ENCODE measurements at places on chromosomes 5 and 9.
A peak's percentile ranks its signal among the peaks of the same experiment; 100 is the strongest.

GRCh38 chr9:126952205-126952977 lies 37.8 kb downstream of the RALGPS1 start:
- no peak for DNase-seq

- no peak for DNase-seq
Measured at GRCh38 chr9:134431095-134431494, 104.8 kb downstream of the RXRA start.

- no peak for DNase-seq
Measured at GRCh38 chr5:176420972-176421544, 4.7 kb upstream of the CLTB start.

DNA sequence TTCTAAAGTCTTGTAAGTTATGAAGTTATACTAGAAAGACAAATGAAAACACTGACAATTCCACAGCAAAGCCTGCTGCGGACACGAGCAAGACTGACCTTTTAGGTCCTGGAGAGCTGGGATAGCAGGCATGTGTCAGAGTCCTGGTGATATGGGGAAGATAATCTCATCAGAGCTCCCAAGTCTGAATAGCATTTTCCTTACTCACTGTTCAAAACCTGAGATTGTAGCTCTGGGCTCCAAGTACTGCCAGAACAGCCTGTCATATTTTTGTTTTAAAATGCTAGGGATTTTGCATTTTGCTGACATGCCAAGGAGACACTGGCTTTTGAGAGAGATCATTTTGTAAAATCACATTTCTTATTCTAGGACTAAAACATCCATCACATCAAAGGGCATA lies 90.1 kb downstream of the DRD1 start:
- DNase-seq, result no peak

DNA sequence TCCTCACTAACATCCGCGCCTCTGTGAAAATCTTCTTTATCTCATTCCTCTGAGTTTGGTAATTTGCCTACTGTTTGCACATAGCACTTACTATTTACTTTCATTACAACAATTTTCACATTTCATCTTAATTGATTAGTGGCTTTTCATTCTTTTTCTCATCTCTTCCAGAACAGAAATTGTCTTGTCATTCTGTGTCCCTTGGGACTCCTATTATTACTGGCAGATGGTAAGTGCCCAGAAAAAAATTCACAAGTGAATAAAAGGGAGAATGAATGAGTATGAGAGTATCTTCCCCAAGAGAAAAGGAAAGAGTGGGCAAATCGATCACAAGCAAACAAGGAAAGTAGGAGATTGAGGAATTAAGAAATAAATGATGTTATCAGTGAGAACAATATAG lies 876.1 kb downstream of the TLE4 start:
- DNase-seq, result no peak

GRCh38 chr5:132754947-132755346 lies 7.7 kb downstream of the CCNI2 start:
- DNase-seq, result no peak

- DNase-seq, result no peak
Measured at GRCh38 chr5:158843305-158843704, 256.4 kb downstream of the EBF1 start.

DNA sequence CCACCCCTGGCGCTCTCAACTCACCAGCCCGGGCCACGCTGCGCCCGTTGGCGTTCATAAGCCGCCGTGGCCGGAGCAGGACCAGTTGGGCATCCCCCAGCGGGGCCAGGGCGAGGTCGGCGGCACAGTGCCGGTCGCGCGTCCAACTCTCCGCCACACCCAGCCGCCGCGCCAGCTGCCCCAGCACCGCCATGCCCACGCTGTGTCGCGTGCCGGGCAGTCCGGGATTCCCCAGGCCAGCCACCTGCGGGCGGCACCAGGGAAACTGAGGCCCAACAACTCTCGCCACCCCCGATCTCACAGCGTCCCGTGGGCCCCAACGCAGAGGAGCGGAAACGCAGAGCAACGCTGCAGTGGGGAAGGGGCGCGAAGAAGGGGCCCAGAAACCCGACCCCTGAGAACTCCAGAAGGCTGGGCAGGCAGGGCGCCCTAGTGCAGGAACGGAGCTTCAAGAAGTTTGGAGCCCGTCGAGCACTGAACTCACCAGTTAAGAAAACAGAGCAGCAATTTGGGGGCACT lies 453 bp downstream of the PTRH1 start:
- DNase-seq, result no peak

- DNase-seq, result no peak
Measured at GRCh38 chr9:113529336-113530009, 65.9 kb downstream of the RGS3 start.

DNA sequence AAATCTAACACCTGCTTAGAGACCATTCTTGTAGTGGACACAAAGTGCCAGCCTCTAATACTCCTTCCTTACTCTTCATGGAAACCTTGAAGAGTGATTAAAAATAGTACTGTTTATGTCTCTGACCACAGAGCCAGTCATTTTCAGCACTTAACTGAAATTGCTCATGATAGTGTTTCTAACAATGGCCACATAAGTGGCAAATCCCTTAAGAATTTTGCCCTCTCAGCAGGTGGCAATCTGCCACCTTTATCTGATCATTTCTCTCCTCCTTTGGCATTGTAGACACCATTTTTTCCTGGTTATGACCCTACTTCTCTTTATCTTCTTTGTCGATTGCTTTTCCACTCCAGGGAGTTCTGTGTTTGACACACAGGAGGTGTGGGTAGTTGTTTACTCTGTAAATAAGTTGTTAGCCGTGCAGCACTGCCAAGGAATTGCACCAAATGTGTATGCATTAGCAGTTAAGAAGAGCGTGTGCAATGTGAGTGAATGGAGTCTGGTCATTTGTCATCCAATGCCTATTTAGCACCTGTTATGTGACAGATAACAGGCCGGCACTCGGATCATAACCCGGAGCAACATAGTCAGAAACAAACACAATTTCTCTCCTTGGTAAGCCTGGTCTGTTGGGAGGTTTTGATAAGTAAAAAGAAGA lies 36.8 kb upstream of the STARD4 start:
- DNase-seq, result no peak

GRCh38 chr5:118590806-118591205 lies 397.5 kb downstream of the DTWD2 start:
- no peak for DNase-seq

GRCh38 chr9:134875371-134875770 lies 5.2 kb upstream of the FCN2 start:
- DNase-seq, result no peak

- no peak for DNase-seq
Measured at GRCh38 chr9:137437691-137438590, 3.2 kb downstream of the ENTPD8 start.

GRCh38 chr5:96315431-96315830 lies 117.6 kb downstream of the PCSK1 start:
- no peak for DNase-seq

DNA sequence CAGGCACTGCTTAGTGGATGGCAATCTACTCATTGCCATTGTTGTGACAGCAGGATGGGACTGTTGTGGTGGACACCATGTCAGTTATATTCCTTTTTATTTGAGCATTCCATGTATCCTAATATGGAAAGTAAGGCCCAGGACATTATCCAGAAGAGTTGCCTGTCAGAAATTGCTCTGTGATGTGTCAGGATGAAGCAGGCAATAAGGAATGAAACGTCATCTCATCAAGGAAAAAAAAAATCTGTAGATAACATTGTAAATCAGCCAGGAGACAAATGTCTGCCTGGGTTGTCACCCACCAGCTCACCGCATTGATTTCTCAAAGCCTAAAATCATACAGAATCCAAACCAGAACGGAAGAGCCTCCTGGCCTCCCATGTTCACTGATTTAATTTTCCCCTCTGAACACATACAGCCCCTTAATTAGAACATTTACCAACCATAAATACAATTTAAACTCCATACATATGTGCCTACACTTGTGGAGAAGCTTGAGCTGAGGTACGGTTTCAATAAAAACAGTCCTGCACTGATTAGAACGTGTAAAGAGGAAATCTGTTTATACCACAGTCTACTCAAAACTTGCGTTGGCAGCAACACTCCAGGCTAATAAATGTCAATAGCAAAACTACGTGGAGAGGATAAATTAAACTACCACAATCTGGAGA lies 73.9 kb downstream of the FOXD1 start:
- DNase-seq, result no peak

GRCh38 chr5:112691758-112692157 lies 45.9 kb upstream of the APC start:
- peak; percentile 25 for DNase-seq

DNA sequence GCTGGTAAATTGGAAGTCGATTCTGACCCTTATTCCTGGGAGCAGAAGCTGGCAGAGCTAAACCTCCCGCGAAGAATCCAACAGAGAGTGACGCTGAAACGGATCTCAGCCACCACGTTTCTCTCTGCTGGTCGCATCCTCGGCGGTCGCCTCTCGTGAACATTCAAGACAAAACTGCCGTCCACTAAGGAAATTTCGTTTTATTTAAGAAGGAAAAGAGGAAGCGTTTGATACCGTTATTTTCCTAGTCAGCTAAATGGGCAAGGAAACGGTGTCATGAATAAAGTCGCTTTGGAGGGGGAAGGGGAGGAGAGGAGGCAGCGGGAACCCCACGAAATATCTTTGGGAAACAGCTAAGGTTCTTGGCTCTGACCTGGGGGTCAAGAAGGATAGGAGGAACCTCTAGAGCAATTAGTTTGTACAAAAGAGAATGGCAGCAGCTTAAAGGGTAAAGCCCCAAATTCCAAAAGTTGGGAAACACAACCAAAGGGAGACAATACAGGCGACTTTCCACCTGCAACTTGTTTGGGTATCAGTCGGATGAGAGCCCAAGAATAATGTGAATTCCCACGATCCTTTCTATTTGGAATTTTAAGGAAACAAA lies 1.9 kb downstream of the FOXB2 start:
- DNase-seq, result no peak

DNA sequence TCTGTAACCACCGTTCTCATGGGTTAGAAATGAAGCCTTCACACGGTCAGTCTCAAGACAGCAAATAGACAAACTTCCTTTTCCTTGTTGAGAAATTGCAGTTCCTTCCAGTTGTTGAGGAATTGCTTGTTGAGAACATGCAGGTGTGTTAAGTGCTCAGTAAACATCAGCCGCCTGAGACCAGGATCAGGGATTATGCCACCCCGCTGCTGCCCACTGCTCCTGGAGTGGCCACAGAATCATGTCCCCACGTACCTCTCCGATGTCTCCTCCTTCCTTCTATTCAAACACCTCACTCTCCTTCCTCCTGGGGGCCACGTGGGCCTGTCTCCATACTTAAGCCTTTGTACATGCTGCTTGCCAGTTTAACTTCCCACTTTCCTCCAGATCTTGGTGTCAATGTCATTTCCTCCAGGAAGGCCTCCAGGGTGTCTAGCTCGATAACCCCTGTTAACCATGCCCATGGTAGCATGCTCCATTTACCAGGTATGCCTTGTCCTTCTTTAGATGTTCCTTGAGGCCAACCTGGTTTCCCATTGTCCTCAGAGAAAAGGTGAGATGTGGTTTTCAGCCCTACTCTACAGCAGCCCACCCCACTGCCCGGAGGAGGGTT lies 33.8 kb upstream of the RPL26L1 start:
- DNase-seq, result no peak
